Spinal cord (tissue), 10 donors: ENCODE measurements at places on chromosomes 13 and 19.

DNA sequence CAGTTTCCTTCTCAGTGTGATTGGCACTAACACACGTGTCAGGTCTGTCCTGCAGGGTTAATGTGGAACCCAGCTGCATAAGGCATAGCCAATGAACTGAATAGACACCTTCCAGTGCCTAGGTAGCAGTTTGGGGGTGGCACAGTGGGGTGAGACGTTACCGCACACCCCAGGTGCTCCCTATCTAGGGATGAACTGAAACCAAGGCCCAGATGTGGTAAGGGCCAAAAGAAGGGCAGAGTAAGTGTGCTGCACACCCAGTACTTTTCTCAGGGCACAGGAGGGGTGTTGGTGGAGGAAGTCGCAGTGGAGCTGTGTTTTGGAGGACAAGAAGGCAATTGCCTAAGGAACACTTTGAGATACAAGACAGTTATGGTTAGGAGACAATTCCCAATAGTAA is 317.9 kb upstream of the TSHZ3 start:
- H3K27me3 ChIP-seq: no peaks in the 10 kb centered on the region
- no peaks in the 10 kb centered on the region for H3K4me1 ChIP-seq
- H3K4me3 ChIP-seq: no peak overlapping the region
- no peak for DNase-seq
- H3K36me3 ChIP-seq: no peaks in the 10 kb centered on the region

DNA sequence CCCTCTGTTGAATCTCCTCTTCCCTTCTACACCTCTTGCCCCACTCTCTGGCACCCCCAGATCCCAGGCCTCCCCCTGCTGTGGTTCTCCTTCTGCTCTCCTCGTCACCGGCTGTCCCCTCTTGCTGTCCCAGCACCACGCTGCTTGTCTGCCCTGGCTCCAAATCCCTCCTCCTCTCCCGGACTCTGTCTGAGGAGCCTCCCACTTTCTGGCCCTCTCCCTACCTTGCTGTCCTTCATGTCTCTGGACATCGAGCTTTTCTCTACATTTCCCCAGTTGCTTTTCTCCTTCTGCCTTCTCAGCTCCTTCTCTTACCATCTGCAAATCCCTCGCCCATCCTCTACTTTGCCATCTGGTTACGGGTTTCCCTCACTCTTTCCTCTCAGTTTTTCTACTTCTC is 1.2 kb downstream of the ZNF347 start:
- peak overlapping the region; percentile 62 for H3K4me3 ChIP-seq
- H3K36me3 ChIP-seq: peaks cover 11% of the 10 kb centered on the region
- H3K27ac ChIP-seq: no peak overlapping the region
- no peak for DNase-seq
- no peaks in the 10 kb centered on the region for H3K27me3 ChIP-seq

- peak within 1 kb of the TSS; percentile 19 for H3K4me3 ChIP-seq
- H3K27me3 ChIP-seq: peaks cover 23% of the 10 kb centered on the region
- H3K27ac ChIP-seq: no peak within 1 kb of the TSS
- peaks cover 14% of the 10 kb centered on the region for H3K36me3 ChIP-seq
Observed at GRCh38 chr19:2282062-2282861, at the start of gene PEAK3. Gene PEAK3, minus strand, starts transcription at chr19:2282175. Its CDS starts 1,244 bp downstream, at chr19:2280931.

- no peaks in the 10 kb centered on the region for H3K27me3 ChIP-seq
- DNase-seq: no peak
- H3K4me1 ChIP-seq: peaks cover 10% of the 10 kb centered on the region
- no peak overlapping the region for H3K27ac ChIP-seq
- peaks cover 11% of the 10 kb centered on the region for H3K36me3 ChIP-seq
- no peak overlapping the region for H3K4me3 ChIP-seq
Observed at GRCh38 chr13:98405690-98406344, 171.1 kb downstream of the STK24 start.

DNA sequence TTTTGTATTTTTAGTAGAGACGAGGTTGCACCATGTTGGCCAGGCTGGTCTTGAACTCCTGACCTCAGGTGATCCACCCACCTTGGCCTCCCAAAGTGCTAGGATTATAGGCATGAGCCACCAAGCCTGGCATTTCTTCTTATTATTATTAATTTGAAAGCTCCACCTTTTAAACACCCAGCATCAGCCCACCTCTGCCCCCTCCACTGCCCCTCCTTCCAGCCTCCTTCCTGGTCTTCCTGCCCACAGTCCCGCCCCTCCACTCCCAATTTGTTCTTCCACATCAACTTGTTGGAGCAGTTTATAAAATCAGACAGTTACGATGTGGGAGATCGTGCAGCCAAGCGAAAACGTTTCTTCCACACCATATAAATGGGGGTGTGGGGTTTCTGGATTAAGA is 7.8 kb upstream of the CLIP3 start:
- H3K4me3 ChIP-seq: no peak overlapping the region
- DNase-seq: no peak
- no peaks in the 10 kb centered on the region for H3K4me1 ChIP-seq
- H3K36me3 ChIP-seq: peaks cover 33% of the 10 kb centered on the region
- H3K27me3 ChIP-seq: no peaks in the 10 kb centered on the region
- H3K27ac ChIP-seq: no peak overlapping the region

DNA sequence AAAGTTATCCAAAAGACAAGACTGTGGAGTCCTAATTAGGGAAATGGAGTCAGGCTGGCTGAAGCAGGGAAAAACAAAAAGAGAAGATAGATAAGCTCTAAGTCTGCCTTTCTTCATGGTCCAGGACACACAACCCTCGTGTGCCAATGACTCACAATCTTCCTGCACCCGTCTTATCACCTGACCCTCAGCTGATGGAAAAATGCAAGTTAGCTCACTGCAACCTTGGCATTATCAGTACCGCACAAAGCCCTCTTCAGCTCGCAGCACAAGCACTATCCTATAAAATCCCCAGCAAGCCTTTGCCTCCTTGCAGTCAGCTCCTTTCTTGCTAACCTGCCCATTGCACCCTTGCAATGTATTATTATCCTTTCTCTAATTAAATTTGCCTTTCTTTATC is 4.3 kb downstream of the OR7A5 start:
- DNase-seq: no peak
- H3K4me3 ChIP-seq: no peak overlapping the region
- H3K4me1 ChIP-seq: no peaks in the 10 kb centered on the region
- H3K36me3 ChIP-seq: no peaks in the 10 kb centered on the region
- H3K27ac ChIP-seq: no peak overlapping the region

DNA sequence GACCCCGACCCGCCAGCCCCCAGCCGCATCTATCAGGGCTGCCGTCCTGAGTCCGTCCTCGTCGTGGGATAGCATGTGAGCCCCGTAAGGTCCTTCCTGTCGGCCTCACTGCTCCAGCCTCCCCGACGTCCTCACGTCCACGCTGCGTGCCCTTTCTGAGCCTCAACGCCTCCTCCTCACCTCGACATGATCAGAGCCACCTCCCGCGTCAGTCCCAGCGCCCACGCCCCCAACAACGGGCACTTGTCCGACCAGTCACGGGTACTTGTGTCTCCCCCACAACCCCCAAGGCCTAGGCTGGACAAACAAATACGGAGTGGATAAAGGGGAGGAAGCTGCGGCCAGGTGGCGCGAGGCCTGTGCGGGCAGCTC is 665 bp downstream of the ZNF497 start:
- H3K27ac ChIP-seq: peak overlapping the region; percentile 98
- H3K27me3 ChIP-seq: peaks cover 5% of the 10 kb centered on the region
- peaks cover 39% of the 10 kb centered on the region for H3K36me3 ChIP-seq
- H3K4me3 ChIP-seq: peak overlapping the region; percentile 92

DNA sequence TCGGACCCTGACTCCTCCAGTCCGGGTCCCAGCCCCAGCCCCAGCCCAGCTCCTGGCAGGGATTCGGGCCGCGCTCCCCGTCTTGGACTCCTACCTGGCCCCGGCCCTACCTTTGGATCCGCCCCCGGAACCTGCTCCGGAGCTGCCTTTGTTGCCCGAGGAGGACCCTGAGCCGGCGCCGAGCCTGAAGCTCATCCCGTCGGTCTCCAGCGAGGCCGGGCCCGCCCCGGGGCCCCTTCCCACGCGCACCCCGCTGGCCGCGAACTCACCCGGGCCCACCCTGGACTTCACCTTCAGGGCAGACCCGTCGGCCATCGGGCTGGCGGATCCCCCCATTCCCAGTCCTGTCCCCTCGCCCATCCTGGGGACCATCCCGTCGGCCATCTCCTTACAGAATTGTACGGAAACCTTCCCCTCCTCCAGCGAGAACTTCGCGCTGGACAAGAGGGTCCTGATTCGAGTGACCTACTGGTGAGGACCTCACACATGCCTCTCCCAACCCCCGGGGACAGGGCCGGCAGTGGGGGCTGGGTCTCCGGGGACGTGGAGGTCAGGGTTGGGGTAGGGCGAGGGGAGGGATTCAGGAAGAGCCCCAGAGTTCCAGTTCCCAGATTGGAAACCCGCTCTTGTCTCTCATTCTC is 732 bp downstream of the SELENOV start:
- H3K4me1 ChIP-seq: peaks cover 17% of the 10 kb centered on the region
- DNase-seq: no peak
- H3K36me3 ChIP-seq: peaks cover 2% of the 10 kb centered on the region
- peaks cover 34% of the 10 kb centered on the region for H3K27me3 ChIP-seq

- no peak overlapping the region for H3K27ac ChIP-seq
- DNase-seq: no peak
- H3K36me3 ChIP-seq: peaks cover 31% of the 10 kb centered on the region
- H3K4me3 ChIP-seq: no peak overlapping the region
- peaks cover 2% of the 10 kb centered on the region for H3K27me3 ChIP-seq
Observed at GRCh38 chr19:49972841-49973240, 11.9 kb upstream of the SIGLEC11 start.

GRCh38 chr19:44894946-44895345 is 3.9 kb downstream of the TOMM40 start:
- peaks cover 70% of the 10 kb centered on the region for H3K36me3 ChIP-seq
- peaks cover 16% of the 10 kb centered on the region for H3K4me1 ChIP-seq
- H3K27me3 ChIP-seq: no peaks in the 10 kb centered on the region
- H3K4me3 ChIP-seq: no peak overlapping the region

- no peak for DNase-seq
- H3K27ac ChIP-seq: no peak overlapping the region
- H3K27me3 ChIP-seq: no peaks in the 10 kb centered on the region
- no peak overlapping the region for H3K4me3 ChIP-seq
- H3K4me1 ChIP-seq: peaks cover 8% of the 10 kb centered on the region
Observed at GRCh38 chr19:16062789-16063188, 13.5 kb upstream of the TPM4 start.

DNA sequence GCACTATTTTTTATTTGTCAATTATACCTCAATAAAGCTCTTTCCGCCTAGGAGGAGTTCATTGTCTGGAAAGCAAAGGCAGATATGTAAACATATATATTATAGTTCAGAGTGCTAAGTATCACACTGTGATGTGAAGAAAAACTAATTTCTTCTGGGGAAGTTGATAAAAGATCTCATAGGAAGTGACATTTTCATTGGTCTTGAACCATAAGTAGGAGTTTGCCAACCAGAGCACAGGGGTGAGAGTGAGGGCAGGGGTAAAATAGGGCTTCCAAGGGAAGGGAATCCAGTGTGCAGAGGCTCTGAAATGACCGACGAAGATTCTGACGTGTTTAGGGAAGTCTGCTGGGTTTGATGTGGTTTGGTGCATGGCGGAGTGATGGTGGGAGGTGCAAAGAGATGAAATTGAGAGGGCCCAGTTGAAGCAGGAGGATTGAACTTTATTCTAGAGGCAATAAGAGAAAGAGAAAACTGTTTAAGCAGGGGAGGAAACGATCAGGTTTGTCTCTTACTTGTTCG is 780 bp upstream of the GTF2F2 start:
- peak overlapping the region; percentile 84 for H3K4me3 ChIP-seq
- H3K36me3 ChIP-seq: peaks cover 3% of the 10 kb centered on the region
- no peak for DNase-seq

DNA sequence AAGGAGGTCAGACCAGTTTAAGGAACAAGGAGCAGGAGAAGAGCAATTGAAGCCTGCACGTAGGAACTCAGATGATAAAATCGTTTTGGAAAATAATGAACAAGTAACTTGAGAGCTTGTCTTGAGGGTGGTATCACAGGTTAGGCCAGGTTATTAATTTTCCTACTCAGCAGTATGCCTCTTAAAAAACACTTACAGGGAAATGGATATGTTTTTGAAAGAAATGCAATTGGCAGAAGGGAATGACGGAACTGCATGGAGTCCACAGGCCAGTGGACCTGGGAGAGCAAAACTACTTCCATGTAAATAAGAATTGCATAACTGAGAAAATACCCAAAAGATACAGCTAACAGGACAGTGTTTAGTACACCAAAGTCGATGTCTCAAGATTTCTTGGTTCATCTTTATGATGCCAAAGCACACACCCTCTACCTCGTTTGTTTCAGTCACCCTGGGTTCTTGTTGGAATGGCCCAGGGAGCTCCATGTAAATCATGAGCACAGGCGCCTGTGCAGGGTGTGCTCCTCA is 35.2 kb downstream of the MBNL2 start:
- H3K4me3 ChIP-seq: no peak overlapping the region
- H3K36me3 ChIP-seq: no peaks in the 10 kb centered on the region
- DNase-seq: no peak
- peaks cover 29% of the 10 kb centered on the region for H3K4me1 ChIP-seq
- H3K27me3 ChIP-seq: no peaks in the 10 kb centered on the region
- no peak overlapping the region for H3K27ac ChIP-seq

DNA sequence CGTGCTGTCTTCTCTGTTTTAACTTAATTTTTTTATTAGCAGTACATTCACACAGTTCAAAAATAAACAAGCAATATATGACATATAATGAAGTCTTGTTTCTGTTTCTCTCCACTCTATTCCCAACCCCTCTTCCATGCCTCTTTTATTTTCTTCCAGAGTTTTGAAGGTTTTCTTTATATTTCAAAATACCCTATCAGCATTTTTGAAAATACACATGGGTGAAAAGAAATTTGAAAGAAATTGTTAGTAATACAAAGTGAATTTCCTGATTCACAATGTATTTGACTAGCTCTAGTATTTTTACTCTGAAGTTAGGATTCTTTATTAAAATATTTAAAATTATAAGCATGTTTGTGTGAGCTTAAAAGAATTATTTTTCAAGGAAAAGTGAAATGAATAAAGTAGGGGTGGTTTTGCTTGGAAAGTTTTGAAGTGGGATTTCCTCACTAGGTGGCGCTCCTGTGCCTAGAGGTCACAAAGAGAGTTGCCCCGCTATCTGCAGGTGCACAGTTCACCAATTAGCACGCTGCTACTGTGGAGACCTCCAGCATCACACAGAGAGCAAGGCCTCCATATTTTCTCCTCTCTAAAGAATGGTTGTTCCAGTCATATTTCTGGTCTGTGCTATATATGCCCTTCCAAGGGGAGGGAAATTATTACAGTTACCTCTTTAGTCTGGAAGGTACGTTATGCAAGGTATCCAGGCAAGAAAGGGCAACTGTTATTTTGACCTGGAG is 37.6 kb downstream of the SOX21 start:
- H3K36me3 ChIP-seq: no peaks in the 10 kb centered on the region
- peak; percentile 69 for DNase-seq
- no peaks in the 10 kb centered on the region for H3K27me3 ChIP-seq
- no peak overlapping the region for H3K27ac ChIP-seq
- no peak overlapping the region for H3K4me3 ChIP-seq

GRCh38 chr13:49540552-49540951 is 44.8 kb downstream of the PHF11 start:
- H3K27ac ChIP-seq: no peak overlapping the region
- H3K36me3 ChIP-seq: peaks cover 13% of the 10 kb centered on the region
- H3K27me3 ChIP-seq: no peaks in the 10 kb centered on the region
- no peak for DNase-seq
- H3K4me1 ChIP-seq: no peaks in the 10 kb centered on the region

- no peaks in the 10 kb centered on the region for H3K27me3 ChIP-seq
- H3K4me1 ChIP-seq: no peaks in the 10 kb centered on the region
- no peaks in the 10 kb centered on the region for H3K36me3 ChIP-seq
- H3K4me3 ChIP-seq: no peak overlapping the region
- H3K27ac ChIP-seq: no peak overlapping the region
- DNase-seq: peak; percentile 67
Observed at GRCh38 chr13:82878536-82878935, 1003.7 kb downstream of the SLITRK1 start.

GRCh38 chr19:30701178-30701577 is 329.0 kb downstream of the ZNF536 start:
- H3K27ac ChIP-seq: no peak overlapping the region
- peaks cover 5% of the 10 kb centered on the region for H3K4me1 ChIP-seq
- no peaks in the 10 kb centered on the region for H3K27me3 ChIP-seq
- H3K36me3 ChIP-seq: no peaks in the 10 kb centered on the region
